ENCODE measurements at places on chromosomes 12 and 14. TPM values are rescaled to one million over a fixed set of nuclear protein-coding genes. Genes with fewer than 3 reads are reported as not detected.

Gene ZBTB42
- 3.5 TPM for total RNA-seq

Gene C14orf39
- not detected for total RNA-seq

Gene SLC10A1
- not detected for total RNA-seq

Gene KRT79
- total RNA-seq: not detected

Gene HRK
- 0.86 TPM for total RNA-seq

Gene RAD9B
- total RNA-seq: 0.13 TPM

Gene ANKS1B
- 0.45 TPM for total RNA-seq

Gene RNASE7
- total RNA-seq: not detected

Gene LRRC43
- total RNA-seq: not detected

Gene MOK
- total RNA-seq: 25.5 TPM

Gene IL22
- not detected for total RNA-seq

Data from A549 treated with ZK216348 at 1 μM for 4 hours (cell line).